ENCODE measurements at places on chromosomes 2 and 18.
A peak's percentile ranks its signal among the peaks of the same experiment; 100 is the strongest.

DNA sequence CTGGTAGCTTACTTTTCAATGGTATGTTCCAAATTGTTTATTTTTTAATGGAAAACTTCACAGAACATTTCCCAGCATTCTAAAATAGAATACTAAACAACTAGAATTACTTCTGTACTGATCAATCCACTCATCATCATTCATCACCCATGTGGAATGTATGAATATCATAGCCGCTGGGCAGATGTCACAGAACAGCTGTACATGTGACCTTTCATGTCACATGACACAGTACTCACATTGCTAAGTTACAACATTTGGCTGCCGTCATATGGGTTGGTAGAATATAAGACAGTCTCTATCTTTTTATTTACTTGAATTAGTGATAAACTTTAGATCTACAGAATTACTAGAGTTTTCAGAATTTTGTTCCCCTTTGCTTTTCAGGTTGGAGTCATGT lies 387.6 kb downstream of the ZEB2 start:
- DNase-seq: no peak

GRCh38 chr18:78151948-78152725 lies 827.5 kb upstream of the SALL3 start:
- no peak for DNase-seq

DNA sequence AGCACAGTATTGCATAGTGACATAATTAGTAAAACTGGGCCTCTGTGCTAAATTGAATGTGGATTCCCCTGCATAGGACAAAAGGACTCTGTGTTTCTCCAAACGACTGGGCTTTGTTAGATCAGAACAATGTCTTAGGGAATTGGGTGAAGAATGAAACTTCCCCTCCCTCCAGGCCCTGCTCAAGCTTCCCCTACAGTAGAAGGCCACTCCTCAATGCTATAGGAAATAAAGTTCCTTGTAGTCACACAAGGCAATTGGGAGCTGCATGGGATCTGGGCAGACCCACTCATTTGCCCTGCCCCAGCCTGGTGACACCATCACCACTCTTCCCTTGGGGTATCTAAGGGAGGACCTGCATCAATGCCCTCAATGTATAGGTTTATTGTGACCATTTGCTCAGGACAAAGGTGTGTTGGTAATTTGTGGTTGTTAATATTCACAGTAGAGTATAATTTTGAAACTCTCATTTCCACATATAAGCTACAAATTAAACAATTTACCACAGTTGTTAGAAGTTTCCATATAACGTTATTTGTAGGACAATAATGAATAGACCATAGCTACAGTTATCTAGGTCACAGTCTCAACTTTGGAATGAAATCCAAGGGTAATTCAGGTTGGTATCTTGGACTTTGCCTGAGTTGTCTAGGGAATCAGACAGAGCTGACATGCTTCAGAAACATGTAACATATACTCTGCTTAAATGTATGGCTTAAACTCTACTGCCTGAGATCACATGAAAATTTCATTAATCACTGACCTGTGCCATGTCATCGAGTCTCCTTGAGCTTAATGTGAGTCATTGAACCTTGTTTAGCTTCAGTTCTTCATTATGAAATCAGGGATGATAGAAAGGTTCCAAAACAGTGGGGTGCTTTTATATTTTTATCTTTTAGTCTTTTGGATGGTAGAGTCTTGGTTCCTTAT lies 64.8 kb upstream of the DARS1 start:
- no peak for DNase-seq

- DNase-seq: no peak
Measured at GRCh38 chr2:26685341-26685740, 7.2 kb upstream of the KCNK3 start.

- no peak for DNase-seq
Measured at GRCh38 chr18:37230768-37231167, 334.8 kb downstream of the CELF4 start.

GRCh38 chr2:60212181-60212945 lies 341.1 kb downstream of the BCL11A start:
- no peak for DNase-seq

DNA sequence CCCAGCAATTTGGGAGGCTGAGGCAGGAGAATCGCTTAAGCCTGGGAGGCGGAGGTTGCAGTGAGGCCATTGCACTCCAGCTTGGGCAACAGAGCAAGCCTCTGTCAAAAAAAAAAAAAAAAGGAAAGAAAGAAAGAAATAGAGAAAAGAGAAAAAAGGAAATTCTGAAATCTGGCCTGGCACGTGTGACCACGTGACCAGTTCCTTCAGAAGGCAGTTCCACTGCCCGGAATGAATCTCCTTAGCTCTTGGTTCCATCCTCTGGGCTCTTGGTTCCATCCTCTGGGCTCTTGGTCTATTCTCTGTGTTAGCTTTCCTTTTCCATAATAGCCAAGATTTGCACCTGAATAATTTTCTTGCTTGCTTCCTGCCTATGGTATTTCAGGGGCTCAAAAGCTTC lies 5.3 kb upstream of the POMC start:
- no peak for DNase-seq

GRCh38 chr2:165691615-165692014 lies 102.4 kb downstream of the GALNT3 start:
- no peak for DNase-seq

DNA sequence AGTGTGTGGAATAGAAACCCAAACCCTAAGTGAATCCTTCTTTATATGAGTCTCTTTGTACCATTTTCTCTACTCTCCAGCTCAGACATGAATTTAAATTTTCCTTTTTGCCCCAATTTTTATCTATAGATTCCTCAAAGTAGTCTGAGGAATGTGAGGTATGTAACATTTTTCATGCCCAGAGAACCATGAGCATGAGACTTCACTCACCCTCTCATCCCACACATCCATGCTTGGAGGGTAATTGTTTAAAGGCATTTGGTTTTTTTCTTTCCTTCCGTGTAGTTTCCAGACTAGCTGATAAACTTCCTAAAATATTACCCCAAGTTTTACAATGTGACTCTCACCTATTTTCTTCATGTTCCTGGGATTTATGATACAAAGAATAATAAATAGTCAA lies 2056.8 kb upstream of the CELF4 start:
- no peak for DNase-seq

DNA sequence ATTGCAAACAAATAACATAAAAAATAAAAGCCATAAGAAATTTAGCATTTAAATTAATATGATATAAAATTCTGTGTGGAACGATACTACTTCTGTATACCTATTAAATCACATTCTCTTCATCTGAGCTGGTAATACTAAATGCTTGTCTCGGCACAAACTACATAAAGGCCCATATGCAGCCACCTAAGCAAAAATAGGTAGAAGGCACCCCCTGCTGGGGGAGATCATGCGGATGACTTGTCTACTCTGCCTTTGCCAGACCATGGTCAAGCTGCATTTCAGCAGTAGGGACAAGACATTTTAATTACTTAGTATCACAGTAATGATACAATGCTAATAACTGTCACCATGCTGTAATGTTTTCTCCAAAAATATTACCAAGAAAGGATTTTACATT lies 108.0 kb downstream of the CDH19 start:
- no peak for DNase-seq

DNA sequence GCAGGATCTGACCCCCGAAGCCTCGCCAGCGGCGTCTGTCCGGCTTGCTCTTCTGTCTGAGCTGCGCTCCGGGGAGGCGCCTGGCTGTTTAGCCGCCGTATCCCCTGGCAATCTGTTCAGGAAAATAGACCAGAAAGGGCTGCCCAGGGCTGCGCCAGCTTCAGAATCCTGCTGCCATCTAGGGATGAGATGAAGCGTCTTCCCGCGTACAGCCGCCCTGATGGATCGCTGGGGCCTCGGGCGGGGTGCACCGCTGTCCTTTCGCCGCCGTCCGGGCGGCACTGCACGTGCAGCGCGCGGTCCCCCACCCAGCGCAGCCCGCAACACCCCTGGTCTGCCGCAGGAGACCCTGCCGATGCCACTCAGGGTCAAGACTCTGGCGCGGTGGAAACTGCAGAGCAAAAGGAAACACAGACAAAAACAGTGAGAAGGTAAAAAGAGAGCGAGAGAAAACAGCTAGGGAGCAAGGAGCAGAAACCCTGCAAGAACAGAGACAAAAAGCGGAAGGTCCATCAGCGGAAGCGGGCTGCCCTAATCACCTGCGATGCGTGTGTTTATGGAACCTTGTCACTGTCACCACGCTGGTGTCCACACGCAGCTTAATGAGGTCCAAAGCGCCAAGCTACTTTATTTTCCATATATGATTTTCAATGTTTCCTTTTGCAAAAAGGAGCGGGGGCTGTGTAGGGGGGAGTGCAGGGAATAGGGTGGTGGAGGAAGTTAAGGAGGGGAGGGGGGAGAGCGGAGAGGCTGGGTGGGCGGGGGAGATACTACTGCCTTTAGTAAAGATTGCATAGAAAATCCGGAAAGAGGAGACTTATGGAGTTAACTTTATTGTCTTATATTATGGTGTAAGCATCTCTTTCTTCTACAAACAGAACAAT lies 2113.3 kb upstream of the PIK3C3 start:
- DNase-seq: no peak

DNA sequence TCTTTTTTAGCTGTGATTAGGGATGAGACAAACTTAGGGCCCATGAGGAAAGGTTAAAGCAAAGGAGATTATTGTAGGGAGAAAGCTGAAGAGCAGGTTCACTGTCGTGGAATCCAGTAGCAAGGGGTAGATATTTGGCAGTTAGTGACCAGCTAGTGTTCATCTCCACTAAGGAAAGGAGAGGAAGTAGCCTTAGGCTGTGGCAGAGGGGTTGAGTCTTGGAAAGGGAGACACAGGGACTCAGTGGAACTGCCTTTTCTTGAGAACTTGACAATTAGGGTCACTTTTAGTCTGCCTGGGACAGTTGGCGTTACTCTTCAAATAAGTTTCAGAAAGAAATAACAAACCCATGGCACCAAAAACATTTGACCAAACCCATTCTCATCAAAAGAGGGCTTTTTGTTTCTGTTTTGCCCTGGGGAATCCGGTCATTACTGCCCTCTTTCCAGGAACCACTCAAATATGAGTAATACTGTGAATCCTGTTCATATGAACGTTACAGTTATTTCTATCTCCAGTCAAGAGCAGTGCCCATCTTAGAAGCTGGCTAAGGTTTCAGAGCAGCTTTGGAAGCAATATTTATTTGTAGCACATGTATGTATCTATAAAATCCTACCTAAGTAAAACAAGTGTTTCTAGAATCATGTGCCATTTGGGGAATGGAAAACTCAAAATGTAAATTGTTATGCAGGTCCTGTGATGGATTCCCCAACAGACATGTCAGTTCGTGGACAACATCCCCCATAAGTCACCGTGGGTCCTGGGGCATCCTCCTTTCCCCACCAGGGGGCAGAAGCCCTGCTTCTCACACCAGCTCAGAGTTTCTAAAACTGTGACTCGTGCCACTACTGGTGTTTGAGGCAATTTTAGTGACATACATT lies 77.3 kb upstream of the PHLPP1 start:
- peak; percentile 16 for DNase-seq

- no peak for DNase-seq
Measured at GRCh38 chr2:219220652-219221402, 2.1 kb upstream of the ABCB6 start.

DNA sequence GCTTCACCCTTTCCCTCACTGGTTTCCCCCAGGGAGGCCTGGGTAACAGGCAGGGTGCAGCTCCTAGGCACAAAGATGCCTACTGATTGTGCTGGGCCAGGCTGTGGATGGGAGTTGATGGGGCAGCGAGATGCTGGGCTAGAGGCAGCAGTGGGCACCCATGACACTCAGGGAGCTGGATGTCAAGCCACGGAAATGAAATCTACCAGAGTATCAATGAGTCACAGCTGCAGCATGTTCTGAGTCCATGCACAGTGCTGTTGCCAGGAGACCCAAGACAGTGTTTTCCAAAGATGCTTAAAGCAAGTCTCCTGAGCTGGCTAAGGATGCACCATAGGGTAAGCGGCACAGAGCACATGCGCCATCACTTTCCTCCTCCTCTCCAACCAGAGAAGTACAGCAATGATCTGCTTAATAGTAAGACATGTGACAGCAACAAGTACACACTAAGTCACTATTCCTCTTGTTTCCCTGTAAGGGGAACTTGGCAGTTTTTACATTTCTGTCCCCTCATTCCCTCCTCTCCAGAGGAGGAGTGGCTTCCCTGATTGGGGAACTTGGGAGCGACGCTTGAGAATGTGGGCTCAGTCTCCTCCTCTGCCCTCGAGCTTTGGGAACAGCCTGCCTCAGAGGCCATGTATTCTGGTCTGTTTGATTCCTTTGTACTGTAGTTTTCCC lies 57.2 kb downstream of the CDC42EP3 start:
- no peak for DNase-seq

DNA sequence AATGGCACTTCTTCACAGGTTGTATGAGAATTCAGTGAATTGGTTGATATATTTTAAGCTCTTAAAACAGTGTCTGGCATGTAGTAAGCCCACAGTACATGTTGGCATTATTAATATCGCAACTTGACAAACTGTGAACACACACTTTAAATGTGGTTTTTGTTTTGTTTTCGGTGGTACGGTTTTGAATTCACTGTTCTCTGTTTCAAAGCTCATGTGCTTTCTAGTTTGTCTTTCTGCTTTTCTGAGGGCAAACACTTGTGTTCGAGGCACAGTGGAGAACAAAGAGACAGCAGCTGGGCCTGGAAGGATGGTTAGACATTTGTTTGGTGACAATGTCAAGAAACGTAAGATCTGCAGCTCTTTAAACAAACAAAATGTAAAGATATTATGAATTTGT lies 276.5 kb upstream of the MC4R start:
- no peak for DNase-seq

- DNase-seq: no peak
Measured at GRCh38 chr2:63444565-63445288, 143.6 kb downstream of the WDPCP start.

DNA sequence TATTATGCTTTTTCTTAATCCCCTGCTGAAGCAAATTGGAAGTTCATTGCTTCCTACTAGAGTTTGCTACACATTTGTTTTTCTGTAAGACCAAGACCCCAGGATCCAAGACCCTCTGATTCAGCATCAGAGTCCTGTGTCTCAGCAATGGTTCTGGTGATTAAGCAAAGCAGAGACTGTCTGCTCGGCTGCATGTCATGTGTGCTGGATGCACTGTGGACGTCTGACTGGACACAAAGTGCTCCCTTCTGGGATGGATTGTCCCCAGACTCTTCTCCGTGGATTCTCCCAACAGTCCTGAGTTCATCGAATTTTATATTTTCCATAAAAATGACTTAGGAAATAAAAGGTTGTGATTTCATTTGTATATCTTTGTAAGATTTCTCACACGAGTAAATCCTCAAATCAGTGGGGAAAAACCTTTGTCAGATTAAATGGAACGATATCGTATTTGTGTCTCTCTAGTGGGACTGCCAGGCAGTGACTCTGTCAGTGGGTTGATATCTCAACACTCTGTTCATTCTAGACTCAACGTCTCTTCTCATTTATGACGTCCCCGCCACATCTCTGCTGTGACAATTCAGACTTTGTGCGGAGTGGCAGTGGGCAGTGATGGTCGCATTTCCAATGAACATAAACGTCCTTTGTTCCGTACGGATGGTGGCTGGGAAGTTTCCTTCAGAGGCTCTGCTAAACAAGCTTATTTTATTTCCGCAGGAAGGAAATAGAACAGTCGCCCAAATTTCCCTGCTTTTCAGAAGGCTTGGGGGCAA lies 58.6 kb downstream of the NCAPH start:
- no peak for DNase-seq
